Fibroblast of skin of right quadriceps (primary cell): ENCODE measurements at places on chromosomes 13 and 19.
A peak's percentile ranks its signal among the peaks of the same experiment; 100 is the strongest.

GRCh38 chr19:47321630-47322029 is 10.3 kb upstream of the C5AR2 start:
- DNase-seq = no peak

GRCh38 chr13:30333616-30334015 is 26.3 kb upstream of the KATNAL1 start:
- DNase-seq = no peak

- DNase-seq = no peak
Observed at GRCh38 chr19:32542477-32543108, 38.4 kb upstream of the PDCD5 start.

DNA sequence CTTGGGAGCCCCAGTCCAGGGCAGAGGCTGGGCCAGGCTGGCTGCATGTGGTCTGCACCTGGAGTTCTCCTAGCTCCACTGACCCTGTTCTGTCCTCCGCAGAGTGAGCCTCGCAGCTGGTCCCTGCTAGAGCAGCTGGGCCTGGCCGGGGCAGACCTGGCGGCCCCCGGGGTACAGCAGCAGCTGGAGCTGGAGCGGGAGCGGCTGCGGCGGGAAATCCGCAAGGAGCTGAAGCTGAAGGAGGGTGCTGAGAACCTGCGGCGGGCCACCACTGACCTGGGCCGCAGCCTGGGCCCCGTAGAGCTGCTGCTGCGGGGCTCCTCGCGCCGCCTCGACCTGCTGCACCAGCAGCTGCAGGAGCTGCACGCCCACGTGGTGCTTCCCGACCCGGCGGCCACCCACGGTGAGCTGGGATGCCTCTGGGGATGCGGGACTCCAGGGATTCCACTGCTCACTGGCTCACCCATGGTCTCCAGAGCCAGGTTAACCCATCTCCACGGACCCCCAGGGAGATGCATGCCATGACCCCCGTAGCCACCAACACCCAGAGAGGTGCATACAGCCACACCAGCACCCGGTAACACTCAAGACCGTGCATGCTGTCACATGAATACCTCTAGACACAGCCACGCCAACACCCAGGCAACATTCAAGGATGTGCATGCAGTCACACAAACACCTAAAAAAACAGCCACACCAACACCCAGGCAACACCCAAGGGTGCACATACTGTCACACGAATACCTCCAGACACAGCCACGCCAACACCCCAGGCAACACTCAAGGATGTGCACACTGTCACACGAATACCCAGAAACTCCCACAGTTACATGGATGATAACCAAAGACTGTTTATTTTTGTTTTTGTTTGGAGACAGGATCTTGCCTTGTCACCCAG is 8.2 kb downstream of the PKN1 start:
- no peak for DNase-seq

DNA sequence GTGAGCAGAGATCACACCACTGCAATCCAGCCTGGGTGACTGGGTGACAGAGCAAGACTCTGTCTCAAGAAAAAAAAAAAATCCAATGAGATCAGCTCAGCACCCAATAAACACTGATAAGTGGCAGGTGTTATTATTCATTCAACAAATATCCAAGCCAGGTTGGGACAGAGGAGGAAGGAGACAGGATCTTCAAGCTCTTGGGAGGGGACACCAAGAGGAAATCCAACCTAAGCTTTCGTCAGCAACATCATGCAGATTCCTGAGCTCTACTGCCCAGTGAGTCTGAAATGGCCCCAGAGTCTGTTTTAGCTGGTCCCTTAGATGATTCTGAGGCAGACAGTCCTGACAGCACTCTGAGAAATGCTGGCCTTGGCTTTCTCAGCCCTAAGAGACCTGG is 7.7 kb downstream of the RFX1 start:
- no peak for DNase-seq

DNA sequence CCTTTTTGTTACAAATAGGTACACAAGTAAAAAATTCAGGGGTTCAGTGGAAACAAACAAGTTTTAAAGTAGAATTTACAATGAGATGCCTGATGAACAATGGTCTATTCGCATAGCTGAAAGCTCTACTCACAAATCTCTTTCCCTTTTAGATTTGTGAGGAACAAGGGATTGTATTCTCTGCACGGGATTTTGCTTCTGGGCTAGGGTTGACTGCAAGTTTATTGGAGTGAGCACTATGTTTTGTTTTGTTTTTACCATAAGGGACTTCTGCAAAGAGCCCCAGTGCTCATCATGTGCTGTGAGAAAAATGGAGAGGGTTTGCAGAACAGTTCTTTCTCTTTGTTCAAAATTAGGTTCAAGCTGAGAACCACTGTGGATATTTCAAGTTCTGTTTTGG is 160.5 kb downstream of the DLEU7 start:
- DNase-seq = no peak

- no peak for DNase-seq
Observed at GRCh38 chr13:110266983-110267382, 40.0 kb downstream of the COL4A1 start.

DNA sequence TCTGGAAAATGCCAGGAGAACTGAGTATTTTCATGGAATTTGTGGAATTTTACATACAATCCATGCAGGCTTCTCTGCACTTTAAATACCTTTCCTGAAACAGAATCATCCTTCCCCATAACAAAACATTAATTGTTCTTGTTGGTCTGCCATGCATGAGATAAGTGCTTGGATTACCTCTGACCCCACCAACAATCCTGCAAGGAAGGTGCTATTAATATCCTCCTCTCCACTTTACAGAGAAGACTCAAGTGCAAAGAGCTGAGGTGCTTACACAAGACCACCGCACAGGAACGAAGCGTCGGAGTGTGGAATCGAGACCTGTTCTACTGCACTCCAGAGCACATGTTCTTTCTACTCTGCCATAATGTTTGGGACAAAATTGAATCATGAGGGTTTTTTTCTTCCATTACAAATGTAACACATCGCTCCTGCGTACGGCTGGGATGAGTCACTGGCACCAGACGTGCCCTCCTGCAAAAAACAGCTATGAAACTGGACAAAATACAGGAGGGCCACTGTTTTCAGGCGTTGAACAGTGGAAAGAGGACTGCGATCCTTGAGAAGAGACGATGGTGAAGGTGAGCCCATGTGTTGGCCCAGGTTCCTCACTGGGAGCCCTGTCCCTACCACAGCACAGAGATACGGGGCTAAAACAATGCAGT is 12.9 kb upstream of the LRRC4B start:
- DNase-seq = no peak

DNA sequence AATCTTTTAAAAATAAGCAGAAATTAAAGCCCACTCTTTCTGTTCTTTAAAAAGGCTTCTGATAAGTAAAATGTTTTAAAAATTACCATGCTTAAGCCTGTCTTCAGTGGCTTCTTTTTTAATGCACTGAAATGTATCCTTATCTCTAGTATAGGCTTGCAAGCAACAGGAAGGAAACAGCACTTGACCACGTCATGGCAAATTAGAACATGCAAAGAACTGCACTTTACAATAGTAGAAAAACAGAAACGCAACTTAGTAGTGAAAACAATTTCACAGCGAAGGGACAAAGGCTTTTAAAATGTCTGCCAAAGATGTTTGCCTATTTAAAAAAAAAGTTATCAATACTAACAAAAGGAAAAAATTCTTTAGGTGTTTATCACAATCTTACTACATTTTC is 36.3 kb downstream of the ELF1 start:
- no peak for DNase-seq

- DNase-seq = no peak
Observed at GRCh38 chr19:53357821-53358581, 7.5 kb upstream of the ZNF525 start.

- no peak for DNase-seq
Observed at GRCh38 chr19:38190061-38190460, 34.0 kb downstream of the DPF1 start.

GRCh38 chr13:112967686-112968379 is 1.2 kb upstream of the MCF2L start:
- peak; percentile 28 for DNase-seq

DNA sequence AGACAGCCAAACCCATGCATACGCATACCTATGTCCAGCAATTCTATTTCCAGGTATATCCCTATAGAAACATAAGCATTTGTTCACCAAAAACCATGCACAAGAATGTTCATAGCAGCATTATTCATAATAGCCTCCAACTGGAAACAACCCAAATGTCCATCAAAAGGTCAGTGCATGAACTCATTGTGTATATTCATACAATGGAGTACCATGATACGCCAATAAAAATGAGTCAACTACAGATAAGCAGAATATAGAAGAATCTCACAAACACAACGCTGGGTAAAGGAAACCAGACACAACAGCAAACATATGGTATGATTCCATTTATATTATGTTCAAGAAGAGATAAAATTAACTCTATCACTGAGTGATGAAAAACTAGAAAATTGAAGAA is 23.8 kb downstream of the DEDD2 start:
- DNase-seq = no peak

DNA sequence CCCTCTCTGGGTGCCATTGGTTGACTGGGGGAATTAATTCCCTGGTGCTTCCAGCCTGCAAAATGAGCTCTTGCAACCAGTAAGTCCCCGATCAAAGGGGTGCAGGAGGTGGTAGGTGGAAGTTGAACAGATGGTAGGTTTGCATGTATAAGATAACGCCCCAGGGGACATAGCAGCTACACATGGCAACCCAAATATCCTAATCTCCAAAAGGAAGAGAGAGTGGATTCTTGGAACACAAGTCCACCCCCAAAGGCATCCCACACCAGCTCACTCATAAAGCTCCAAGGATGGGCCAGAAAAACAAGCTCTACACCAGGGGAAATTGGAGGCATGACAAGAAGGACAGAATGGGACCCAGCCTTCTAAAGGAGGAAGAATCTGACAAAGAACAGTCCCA is 4.8 kb downstream of the CD209 start:
- no peak for DNase-seq

GRCh38 chr13:30373727-30374126 is 48.6 kb upstream of the UBE2L5 start:
- DNase-seq = no peak

GRCh38 chr13:91740756-91741155 is 342.3 kb downstream of the GPC5 start:
- no peak for DNase-seq

- no peak for DNase-seq
Observed at GRCh38 chr19:54882758-54883157, 8.7 kb downstream of the FCAR start.

DNA sequence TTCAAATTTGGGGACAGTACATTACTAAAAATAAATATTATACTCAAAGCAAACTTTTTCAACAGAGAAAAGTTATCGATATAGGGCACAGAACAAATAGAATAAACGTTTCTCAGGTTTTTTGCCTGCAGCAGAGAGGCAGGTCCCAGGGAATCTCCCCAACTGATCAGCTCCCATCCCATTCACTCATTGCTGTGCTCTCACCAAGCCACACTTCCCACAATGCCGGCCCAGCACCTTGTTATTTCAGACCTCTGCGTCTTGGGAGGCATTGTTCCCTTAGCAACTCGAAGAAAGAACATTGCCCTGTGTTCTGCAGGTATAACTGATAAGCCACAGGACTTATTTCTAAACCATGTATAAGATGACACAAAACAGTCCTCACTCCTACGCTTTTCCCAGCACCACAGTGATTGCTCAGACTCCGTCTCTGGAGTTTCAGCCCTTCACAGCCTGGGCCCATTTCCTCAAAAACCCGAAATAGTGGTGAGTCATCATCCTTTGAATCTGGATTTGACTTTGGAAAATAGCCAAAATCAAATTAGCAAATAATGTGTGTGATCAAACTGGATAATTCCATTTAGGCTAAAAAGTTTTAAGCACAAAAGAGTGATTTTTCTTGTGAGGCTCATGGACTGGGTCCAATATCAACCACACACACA is 100.4 kb downstream of the DCLK1 start:
- peak; percentile 87 for DNase-seq

- peak; percentile 62 for DNase-seq
Observed at GRCh38 chr13:46495651-46496050, 57.3 kb upstream of the LRCH1 start.

GRCh38 chr13:100305398-100305797 is 216.5 kb downstream of the PCCA start:
- DNase-seq = no peak

DNA sequence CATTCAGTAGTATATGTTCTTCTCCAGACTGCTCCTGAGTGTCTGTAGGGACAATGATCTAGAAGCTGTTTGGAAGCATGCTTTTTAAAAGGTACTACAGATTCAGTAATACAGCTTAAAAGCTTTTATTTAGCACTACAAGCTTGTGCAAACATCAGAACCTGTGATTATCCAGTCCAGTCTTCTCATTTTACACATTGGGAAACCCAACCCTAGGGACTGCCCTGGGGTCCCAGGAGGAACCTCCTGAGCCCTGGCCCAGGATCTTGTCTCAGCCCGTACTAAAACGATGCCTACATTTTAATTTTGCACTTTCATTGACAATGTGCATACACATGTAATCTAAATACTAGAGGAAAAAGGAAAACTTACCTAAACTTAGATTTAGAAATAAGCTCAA is 12.5 kb downstream of the DOCK9 start:
- DNase-seq = no peak

GRCh38 chr13:55550624-55551023 is 1590.1 kb upstream of the PRR20A start:
- DNase-seq = no peak

- DNase-seq = peak; percentile 24
Observed at GRCh38 chr13:40508127-40508526, 158.3 kb downstream of the FOXO1 start.

DNA sequence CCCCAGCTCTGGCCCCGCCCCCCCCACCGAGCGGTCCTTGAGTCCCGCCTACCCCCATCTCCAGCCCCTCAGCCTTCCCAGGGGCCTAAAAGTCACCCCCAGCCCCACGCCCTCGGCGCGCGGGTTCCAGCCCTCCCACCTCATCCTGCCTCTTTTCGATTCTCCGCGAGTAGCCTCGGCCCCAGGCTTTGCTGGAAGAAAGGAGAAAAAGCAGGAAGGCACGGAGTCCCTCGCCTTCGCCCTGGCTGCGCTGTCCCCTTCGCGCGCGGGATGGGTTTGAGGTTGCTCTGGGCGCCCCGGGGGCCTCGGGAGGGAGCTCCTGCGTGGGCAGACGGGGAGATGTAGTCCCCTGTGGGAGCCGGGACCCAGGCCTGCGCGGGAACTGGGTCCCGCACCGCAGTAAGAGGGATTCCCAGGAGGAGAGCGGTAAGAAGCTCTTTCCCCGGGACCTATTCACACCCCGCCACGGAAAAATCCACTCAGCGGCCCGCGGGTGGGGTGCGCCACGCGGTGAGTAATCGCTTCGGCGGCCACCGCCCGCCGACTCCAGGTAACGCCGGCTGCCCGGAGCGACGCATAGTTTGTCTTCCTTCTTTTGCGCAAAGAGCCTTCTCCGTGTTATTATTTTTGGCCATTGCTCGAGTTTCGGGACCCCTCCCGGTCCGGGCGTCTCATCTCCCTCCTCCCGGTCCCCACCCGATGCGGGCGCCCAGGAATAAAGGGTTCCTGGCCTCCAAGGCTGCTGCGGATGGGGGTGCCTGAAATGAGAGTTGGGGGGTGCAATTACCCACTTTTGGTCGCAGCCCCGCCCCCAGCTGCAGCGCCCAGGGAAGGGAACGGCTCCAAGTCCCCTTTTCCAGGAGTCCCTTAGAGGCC is 865 bp upstream of the CRLF1 start:
- no peak for DNase-seq
